HCT116 (cell line): ENCODE measurements at places on chromosomes 12 and 14. TPM values are rescaled to one million over a fixed set of nuclear protein-coding genes. Genes with fewer than 3 reads are reported as not detected.
A peak's percentile ranks its signal among the peaks of the same experiment; 100 is the strongest.

- DNase-seq, result no peak
Measured at GRCh38 chr12:63787306-63787705, 7.6 kb downstream of the RXYLT1 start.

- DNase-seq, result no peak
Measured at GRCh38 chr14:47189911-47190484, 485.4 kb downstream of the MDGA2 start.

- DNase-seq, result no peak
Measured at GRCh38 chr14:95597784-95598211, 62.9 kb downstream of the GLRX5 start.

GRCh38 chr14:96852823-96853422 is 55.7 kb downstream of the VRK1 start:
- peak; percentile 26 for DNase-seq

- DNase-seq, result no peak
Measured at GRCh38 chr12:48863291-48863690, 2.4 kb downstream of the RND1 start.

- no peak for DNase-seq
Measured at GRCh38 chr14:54919330-54919729, 16.7 kb upstream of the GCH1 start.

DNA sequence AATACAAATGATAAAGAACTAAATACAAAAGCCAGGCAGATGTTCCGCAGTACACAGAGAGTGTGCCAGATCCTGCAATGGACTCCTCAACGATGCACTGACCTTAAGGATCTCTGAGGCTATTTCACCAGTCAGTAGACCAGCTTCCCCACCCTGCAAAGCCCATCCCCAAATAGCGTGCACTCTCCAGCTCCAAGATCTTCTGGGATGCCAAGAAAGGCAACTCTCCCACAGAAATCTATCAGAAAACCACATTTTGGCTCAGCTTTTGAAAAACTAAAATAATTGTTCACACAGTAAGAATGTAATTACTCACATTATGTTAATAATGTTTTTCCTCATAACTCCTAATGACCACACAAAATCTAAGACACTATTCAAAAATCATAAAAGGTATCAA is 90.4 kb downstream of the PPP2R5E start:
- DNase-seq, result no peak

GRCh38 chr14:82642425-82642824 is 1108.8 kb upstream of the SEL1L start:
- no peak for DNase-seq

DNA sequence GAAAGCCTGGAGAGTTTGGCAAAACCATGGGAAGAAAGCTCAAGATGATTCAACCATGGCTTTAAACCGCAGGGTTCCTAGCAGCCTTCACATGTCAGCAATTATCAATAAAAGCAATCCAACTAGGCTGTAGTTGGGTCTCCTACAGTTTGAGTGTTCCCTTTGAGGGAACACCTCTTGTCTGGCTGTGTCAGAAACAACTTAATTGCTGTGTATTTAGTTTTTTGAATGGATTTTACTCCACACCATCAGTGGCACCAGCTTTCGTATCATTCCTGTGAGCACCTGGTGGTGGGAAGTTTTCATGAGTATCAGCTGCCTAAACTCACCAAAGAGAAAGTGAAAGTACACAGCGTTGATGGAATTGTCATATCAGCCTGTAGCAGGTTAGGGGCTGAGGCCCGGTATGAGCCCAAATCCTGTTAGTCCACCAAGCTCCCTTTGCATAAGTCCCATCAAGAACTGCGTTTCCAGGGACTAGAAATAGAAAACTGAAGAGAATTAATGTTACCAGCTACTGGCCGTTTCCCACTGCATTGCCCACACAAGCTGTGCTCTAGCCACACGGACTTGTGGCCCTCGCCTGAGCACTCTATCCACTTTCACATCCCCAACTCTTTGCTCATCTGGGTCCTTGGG is 10.9 kb upstream of the IL26 start:
- no peak for DNase-seq

- DNase-seq, result no peak
Measured at GRCh38 chr12:2431810-2432209, 363.0 kb upstream of the FKBP4 start.

- no peak for DNase-seq
Measured at GRCh38 chr12:111102102-111102739, 181.8 kb upstream of the MYL2 start.

- no peak for DNase-seq
Measured at GRCh38 chr12:9383585-9383984, 175.4 kb upstream of the PZP start.

DNA sequence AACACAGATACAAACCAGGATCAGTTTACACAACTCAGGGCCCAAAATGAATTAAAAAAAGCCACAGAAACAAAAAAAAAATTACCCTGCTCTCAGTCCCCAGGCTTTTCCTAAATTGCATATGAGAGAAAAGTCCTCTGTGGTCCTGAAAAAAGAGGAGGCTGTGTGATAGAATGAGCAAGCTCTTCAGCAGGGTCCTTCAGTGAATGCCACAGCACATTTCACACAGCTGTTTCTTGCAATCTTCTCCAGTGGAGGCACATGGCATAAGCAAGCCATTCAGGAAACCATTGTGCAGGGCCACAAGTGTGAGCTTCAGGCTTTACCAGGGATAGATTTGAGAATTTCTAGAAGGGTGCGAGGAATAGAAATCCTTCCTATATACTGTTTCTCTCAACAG is 168.5 kb downstream of the PPM1H start:
- DNase-seq, result no peak

DNA sequence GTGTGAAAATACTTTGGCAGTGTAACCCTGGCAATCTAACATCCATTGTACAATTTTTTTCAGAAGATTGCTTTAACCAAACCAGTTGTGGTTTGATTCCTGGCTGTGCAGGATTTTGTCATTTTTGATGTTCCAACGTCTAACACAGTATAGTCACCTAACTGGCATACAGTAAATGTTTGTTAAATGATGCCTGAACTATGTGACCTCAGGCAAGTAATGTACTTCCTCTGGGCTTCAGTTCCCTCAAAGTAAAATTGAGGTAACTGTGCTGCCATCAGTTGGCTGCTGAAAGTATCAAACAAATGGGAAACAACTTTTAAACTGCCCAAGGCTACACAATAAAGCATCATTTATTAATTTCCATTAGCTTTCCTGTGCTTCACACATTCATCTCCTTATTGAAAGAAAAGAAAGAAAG is 4.3 kb downstream of the TM7SF3 start:
- DNase-seq, result no peak

DNA sequence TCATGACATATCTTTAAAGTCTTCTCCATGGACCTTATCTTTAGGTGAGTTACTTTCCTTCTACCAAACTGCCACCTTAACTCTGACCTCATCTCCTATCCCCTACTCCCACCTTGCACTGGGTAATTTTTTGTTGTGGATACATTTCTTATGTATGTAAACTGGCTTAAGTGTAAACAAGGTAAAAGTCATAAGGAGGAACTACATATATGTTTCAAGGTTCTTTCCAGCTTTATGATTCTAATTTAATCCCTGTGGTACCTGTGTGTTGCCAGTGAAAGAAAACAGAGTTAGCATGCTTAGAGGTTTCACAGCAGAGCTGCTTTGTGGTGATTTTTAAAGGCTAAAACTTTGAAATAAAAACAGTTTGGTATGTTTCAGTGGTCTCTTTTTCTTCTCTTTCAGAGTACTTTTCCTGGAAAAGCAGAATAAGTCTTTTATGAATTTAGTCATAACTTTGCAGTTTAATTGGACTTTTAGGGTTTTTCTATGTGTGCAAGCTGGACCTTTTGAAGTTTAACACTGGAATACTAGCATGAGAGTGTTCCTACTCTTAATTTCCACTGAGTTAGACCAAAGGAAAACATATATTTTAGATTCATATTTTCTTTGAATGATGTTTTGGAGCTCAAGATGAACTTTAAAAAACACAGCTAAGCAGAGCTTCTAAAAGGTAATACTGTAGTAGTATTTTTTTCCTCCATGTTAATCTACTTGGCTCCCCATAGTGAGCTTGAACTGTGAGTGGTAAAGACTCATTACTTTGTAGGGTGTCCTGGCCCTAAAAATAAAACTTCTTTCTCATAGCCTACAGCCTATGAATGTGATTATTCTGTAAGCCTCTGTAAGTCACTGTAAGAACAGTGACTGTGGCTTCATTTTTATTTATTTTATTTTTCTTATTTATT is 105.4 kb downstream of the FUT8 start:
- no peak for DNase-seq

DNA sequence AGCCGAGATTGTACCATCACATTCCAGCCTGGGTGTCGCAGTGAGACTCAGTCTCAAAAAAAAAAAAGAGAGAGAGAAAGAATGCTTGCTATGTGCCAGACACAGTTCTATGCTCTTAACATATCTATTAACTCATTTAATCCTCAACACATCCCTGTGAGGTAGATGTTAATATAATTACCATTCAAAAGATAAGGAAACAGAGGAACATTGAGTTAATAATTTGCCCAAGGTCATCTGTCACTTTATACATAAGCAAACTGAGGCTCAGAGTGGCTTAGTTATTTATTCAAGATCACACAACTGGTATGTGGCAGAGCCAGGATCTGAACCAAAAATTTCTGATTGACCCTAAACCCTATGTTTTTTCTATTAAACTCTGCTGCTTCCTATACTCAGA is 116.1 kb upstream of the BCAT1 start:
- DNase-seq, result no peak

DNA sequence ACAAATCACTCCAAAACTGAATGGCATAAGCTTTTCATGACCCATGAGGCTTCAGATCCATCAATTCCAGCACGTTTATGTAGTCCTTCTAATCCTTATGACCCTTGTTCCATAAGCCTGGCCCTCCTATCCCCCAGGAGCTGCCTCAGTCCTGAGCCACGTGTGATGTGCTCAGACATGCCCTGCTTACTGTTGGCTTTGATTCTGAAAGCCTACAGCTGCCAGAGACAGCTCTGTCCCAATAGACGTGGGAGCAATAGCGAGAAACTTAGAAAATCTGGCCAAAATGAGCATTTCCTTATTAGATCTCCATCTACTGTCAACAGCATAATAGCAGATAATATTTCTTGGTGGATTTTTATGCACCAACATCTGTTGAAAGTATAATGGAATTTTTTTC is 33.2 kb downstream of the DUSP6 start:
- no peak for DNase-seq

- no peak for DNase-seq
Measured at GRCh38 chr12:75715682-75716081, 204.3 kb upstream of the KRR1 start.

GPR135 gene
- total RNA-seq, result 3.9 TPM

CMA1 gene
- total RNA-seq, result not detected

ITGB7 gene
- 1.9 TPM for total RNA-seq

RASSF9 gene
- not detected for total RNA-seq
